ENCODE measurements at places on chromosomes 2 and 18. TPM values are rescaled to one million over a fixed set of nuclear protein-coding genes. Genes with fewer than 3 reads are reported as not detected.

DNA sequence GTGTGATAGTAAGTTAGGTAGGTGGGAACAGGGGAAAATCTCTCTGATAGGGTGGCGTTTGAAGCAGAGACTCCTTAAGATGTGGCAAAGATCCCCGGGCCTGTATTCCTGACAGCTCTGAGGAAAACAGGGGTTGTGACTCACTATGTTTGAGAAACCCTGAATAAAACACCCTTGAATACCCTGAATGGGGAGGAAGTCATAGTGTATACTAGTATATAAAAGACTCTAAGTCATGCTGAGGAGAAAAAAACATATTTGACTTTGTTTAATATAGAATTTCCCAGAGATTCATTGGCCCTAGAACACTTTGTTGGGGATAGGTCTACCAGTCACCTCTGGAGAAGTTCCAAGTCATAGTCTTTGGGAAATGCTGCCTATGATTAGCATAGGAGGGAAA lies 590.9 kb downstream of the IRS1 start:
- no peak for DNase-seq

DNA sequence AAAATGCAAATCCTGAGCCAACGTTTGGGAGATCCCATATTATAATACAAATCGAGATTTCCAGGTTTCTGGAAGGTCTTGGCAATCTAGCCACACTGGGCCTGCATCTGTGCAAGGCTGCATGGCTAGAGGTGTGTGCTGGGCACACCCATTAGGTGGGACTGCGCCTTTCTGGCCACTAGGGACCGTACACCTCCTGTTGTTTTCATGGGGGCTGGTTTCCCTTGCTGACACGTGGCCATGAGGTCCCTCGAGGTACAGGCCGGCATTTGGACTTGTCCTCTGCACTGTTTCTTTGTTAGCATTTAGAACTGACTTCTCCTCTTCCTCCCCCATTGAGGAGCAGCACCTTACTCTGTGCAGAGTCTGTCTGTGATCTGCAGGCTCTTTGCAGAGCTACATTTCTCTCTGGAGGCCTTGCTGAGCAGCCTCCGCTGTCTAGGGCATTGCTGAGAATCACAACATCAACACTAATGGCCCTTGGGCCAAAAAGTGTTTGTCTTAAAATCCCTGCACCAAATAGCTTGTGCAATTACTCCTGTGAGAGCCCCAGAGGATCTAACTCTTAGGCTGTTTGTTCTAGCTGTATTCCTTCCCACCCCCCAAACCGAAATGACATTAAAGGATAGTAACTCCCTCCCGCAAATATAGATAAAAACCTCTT lies 131.2 kb downstream of the NEDD4L start:
- no peak for DNase-seq

Gene CHRNG
- not detected for total RNA-seq

DNA sequence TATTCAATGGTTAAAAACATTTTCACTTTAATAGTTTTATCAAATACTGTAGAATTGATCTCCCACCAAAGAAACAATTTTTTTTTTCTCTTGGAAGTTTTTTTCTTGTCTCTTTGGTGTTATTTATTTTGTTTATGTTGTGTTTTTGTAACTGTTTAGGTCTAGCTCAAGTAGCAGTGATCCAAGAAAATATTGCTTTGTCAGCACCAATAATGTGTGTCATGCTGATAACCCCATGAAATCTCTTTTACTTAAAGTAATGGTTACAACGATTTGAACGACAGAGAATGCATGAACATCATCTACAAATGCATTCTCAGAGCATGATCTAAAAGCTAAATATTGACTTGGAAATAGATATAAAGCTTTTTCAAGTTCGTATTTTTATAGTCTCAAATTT lies 122.9 kb downstream of the DOK6 start:
- no peak for DNase-seq

DNA sequence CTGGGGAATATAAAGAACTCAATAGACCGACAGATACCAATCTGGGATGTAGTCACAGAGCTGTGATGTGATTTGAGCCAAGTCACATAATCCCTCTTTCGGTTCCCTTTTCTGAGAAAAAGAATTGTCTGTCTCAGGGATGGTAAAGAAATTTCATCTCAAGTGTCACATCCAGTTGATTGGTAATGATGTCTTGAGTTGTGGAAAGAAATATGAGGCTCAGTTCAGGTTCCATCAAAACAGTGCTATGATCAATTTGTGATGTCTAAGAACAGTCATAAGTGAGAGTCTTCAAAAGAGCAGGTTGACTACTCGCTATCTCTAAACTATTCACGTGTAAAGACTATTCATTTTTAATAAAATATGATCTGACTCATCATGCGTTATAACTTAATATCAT lies 223.3 kb downstream of the METTL4 start:
- no peak for DNase-seq

- no peak for DNase-seq
These were observed 39.6 kb downstream of the ITGAV start for GRCh38 chr2:186629250-186629996.

Gene SETBP1
- total RNA-seq, result 21.6 TPM

Gene SERPINB10
- total RNA-seq, result not detected

- DNase-seq, result no peak
These were observed 1250.7 kb upstream of the FAM98A start for GRCh38 chr2:34849827-34850226.

Gene DUSP11
- 14.8 TPM for total RNA-seq

DNA sequence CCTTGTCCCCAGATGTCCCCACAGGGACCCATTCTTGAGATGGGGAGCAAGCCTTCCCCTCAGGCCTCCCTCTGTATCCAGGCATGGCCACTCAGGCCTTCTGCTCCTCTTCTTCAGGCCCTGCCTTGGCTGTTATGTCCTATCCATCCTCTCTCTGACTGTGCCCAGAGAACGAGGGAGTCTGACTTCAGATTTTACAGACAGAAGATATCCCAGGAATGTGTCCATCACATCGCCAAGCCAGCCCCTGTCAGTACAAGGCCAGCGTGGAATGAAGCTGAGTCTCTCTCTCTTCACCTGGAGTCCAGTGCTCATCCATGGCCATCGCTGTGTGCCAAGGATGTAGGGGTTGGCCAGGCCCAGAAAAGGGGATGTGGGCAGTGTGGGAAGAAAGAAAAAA lies 57.6 kb downstream of the SDC1 start:
- DNase-seq, result no peak

- no peak for DNase-seq
These were observed 10.9 kb downstream of the DIPK1C start for GRCh38 chr18:74446178-74446577.

DNA sequence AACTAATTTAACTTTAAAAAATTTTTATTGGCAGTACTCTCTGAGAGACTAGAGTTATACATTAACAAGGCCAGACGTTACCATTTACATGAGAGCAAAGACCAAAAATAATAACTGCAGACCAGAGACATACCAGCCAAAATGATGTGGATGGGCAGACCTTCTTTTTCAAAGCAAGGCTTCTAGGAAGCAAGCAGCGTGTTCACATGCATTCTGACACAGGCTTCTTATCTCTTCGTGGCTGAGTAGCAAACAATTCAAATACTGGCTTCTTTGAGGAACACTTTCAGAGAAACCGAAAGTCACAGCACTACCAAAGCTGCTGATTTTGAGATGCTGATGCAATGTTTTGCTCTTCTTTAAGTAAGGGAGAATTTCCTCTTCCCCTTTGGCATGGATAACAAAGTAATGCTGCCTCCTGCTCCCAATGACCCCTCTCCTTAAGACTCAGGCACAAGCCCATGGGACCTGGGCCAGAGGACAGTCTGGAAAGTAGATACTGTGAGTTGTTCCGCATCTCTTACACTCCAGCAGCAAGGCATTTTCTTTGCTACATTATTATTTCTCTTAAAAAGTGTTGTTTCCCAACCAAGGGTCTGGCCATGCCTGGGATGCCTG lies 181.9 kb downstream of the MREG start:
- DNase-seq, result no peak

- no peak for DNase-seq
These were observed 22.8 kb downstream of the ATP8B1 start for GRCh38 chr18:57780318-57780705.

GRCh38 chr18:28201056-28201455 lies 24.1 kb upstream of the CDH2 start:
- no peak for DNase-seq

GRCh38 chr2:7281231-7282201 lies 364.3 kb downstream of the RNF144A start:
- DNase-seq, result no peak

Gene KCTD1
- 5.9 TPM for total RNA-seq

Gene HEATR5B
- total RNA-seq, result 22.4 TPM

Gene SMCHD1
- 52.3 TPM for total RNA-seq

Gene NDC80
- total RNA-seq, result 0.29 TPM

DNA sequence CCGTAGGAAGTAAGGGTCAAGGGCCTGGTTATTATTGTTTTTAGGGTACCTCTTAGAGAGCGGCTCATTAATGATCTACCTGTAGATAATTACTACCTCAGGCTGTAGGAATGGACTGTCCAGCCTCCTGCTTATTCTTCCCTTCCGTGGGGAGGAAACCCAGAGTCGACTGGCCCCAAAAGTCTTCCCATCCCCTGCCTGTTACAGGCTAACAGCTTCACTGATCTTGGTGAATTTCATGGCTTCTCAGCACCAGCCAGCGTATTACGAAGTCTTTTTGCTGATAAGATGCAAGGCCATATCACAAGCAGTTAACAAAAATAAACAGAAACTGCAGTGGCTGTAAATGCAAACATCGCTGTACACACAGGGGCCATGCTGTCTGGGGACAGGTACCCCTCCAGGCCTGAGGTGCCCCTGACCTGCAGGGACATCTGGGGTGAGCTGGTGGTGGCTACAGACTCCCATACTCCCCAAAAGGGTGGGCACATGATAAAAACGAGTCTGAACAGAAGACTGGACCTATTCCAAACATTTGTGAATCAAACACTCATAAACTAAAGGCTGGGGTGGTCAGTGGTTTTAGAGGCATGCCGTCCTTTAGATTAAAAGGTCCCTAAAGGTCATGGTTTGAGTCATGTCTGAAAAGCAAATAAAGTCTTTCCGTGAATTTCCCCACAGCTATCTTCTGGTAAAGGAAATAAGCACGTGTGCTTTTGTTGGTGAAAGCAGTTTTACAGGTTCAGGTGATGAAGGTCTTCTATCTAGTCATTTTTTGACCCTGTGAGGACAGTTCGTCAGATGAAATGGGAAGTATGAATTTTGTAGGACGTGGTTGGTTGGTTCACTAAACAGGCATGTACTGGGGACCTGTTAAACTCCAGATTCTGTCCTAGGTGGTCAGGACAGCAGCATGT lies 36.7 kb downstream of the TTC39C start:
- DNase-seq, result no peak

Gene CRYBA2
- not detected for total RNA-seq

GRCh38 chr2:69743847-69744264 lies 1.9 kb downstream of the ANXA4 start:
- DNase-seq, result no peak
